ENCODE measurements at places on chromosomes 5 and 9.

DNA sequence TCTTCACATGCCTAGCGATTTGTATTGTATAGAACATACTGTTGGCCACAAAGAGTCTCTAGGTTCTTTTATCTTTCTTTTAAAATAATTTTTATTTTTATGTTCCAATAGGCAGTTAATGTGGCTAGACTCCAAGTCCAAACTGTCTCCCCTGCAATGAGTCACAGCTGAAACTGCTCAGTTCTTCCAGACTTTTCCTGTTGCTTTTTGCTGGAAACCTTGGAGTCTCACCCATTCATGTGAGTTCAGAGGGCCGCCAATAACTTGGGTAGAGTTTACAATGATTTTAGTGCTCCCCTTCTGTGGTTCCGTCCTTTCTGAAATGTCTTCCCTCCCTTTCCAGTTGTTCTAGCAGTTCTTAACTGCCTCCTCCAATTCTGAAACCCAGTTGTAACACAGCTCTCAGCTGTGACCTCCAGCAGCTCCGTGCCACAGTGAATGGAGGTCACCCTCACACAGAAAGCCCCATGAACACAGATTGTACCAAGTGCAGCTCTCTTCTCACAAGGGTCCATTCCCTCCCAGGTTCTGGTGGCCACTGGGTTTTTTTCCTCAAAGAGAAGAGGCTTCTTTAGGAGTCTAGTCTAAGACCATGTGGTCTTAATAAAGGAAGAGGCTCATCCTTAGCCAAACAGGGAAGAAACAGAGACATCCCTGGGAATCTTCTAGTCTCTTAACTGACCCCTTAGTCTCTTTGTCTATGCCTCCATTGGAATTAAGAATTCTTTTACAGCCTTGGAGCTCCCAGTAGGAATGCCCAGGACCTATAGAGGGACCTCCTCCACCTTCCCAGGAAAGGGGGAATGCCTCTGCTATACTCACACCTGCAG lies 198.5 kb downstream of the SPOCK1 start:
- DNase-seq: no peak

DNA sequence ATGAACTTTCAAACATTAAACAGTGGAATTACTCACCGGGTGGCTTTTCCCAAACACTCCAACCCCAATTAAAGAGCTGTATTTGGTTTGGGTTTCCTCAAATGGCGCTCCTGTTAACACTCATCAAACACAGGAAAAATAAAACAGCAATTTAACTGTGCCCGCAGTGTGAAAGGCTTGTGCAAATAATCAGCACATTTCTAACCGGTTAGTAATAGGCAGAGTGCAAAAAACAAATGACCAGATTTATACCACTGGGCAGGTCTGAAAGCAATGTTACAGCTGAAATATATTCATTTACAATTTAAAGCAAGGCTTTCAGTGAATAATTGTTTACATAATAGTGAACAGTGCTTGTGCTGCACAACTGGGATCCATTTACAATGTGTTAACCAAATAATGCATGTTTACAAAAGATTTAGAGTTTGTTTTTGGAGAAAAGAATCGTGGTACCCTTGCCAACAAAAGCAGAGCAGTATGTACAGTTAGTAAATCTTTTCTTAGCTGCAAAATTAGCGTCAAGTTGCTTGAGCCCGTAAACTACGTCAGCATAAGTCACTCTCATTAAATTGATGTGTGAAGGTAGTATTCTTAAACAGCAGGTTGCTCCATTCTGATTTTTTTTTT lies 662.9 kb upstream of the ZNF608 start:
- no peak for DNase-seq

DNA sequence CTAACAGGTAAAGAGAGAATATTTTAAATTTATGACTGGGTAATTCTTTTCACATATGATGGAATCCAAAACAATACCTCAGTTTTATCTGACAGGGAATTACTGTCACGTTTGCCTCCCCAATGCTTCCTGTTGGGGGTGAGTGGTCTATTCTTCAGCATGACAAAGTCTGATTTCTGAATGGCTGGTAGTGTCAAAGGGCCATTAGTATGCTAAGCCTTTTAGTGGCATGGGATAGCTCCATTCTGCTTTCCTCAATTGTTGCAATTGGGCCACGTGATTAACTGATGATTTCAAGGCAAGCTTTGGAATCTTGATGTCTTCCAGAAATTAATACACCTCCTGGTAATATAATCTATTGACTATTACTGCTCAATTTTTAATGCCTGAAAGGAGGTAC lies 14.7 kb upstream of the NDUFS4 start:
- no peak for DNase-seq

DNA sequence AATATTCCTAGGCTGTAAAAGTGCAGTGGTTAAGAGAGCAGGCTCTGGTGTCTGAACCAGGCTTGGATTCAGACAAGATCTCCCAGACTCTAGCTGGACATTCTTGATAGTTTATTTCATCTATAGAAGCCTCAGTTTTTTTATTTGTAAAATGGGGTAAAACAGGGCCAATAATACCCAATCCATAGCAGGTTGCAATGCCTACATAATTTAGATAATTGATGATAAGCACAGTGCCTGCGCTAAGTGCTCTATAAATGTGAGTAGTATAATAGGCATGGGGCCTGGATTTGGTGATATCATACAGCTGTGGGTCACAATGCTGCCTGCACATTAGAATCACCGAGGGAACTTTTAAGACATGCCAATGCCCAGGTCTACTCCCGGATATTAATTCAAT lies 603.5 kb downstream of the ISL1 start:
- DNase-seq: no peak

DNA sequence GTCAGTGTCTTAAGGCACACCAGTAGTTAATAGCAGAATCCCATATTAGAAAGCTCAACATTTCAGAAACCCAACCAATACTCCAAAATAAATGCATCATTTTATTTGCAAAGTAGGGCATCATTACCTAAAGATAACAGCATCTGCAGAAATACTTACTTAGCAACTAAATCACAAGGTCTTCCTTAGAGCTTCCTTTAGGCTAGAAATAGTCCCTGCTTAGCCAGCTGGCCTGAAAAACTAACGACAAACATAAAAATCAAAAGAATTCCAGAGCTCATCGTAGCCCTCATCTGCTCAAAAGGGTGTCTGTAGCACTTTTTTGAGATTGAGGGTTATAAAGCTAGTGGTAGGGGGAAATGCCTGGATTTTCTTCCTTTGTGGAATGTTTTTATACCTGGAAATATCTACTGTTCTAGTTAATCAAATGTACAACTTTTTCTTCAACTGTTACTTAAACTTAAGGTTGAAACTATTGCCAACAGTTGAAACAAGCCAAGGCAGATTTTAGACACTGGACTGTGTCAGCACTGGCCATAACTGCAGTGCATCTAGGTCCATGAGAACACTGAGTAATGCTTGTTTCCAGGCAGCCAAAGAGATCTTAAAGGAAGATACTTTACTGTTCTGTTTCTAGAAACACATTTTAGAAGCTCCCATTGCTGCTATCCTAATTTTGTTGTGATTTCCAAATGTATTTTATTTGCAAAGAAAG lies 129.4 kb upstream of the RASA1 start:
- DNase-seq: peak; percentile 60

DNA sequence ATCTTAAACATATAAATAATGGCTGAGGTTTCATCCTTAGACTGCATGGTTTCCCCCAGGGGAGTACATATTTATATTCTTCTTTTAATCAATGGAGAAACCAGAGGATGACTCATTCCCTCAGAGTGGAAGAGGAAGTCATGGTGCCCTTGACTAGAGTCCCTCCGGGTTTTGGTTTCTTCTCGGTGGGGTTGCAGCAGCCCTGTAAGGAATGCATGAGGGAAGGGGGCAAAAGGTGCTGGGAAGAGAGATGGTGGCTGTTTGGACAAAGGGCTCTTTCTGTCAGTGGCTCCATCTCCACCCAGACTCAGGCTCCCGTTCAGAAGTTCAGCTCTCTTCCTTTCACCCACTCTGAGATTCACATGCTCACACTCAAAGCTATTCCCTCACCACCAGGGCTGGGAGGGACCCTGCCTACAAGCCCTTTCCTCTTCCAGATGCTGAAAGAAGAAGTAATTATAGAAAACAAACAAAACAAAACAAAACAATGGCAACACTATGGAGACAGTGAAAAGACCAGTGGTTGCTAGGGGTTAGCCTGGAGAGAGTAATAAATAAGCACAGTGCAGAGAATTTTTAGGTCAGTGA lies 129.8 kb upstream of the IL12B start:
- no peak for DNase-seq

- no peak for DNase-seq
Observed at GRCh38 chr5:96067251-96067650, 105.6 kb upstream of the ELL2 start.

GRCh38 chr5:2241842-2242241 lies 359.1 kb upstream of the IRX4 start:
- DNase-seq: no peak

GRCh38 chr9:24961762-24962161 lies 416.1 kb upstream of the IZUMO3 start:
- DNase-seq: no peak

DNA sequence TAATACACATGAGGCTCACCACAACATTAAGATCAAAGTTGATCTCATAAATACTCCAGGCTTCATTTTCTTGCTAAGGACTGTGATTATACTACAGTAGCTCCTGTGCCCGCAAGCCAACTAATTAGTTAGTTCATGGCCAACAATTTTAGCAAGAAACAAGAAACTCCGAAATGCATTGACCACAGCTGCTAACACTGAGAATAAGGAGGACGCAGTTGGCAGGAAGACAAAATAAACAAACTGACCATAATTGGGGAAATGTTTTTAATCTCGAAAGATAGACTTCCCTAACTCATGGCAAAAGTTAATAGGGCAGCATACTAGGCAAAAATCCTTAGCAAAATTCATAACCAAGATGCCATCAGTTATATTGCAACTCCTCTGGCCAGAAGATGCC lies 115.5 kb upstream of the SPEF2 start:
- no peak for DNase-seq

GRCh38 chr9:90300611-90301276 lies 341.9 kb downstream of the DIRAS2 start:
- no peak for DNase-seq

DNA sequence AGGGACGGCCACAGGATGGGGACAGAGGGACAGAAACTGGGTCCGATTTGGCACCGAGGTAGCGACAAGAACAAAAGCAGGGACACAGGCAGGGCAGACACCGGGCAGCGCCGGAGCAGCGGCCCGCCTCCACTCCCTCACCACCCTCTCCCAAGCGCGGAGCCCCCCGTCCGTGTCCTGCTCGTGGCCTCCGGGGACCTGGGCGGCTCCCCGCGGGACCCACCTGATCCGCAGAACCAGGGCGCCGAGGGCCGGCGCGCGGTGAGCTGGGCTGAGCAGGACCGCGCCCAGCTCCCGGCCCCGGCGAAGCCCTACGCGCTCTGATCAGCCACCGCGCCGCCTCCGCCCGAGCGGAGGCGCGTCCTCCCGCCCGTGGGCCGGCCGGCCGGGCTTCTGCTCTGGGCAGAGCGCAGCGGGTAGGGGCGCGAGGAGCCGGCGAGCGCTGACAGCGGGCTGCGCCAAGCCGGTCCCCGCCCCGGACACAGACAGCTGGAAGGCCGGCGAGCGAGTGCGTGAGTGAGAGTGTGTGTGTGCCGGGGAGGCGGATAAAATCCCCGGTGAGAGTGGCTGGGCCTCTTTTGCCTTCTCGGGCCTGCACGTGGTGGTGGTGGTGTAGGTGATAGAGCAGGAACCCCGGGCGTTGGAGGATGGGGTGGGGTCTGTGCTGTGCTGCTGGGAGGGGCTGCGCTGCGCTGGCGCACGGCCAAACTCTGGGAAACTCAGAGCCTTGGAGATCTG lies at the start of gene GGTA1:
TSS of gene GGTA1 (minus strand) at position 418 of the 738 bp plus-strand sequence. CDS start 31,922 bp downstream, outside the sequence.
- peak; percentile 78 for DNase-seq

GRCh38 chr5:172828911-172829431 lies 5.1 kb upstream of the ERGIC1 start:
- DNase-seq: no peak

DNA sequence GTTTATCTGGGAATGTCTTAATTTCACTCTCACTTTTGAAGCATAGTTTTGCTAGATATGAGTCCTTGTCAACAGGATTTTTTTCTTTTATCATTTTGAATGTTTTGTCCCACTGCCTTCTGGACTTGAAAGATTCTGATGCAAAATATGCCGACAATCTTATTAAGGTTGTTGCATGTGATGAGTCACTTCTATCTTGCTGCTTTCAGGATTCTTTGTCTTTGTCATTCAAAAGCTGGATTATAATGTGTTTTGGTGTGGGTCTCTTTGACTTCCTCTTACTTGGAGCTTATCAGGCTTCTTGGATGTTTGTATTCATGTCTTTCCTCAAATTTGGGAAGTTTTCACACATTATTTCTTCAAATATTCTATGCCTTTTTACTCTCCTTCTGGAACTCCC lies 33.8 kb downstream of the PLEKHG4B start:
- DNase-seq: no peak

GRCh38 chr5:181261320-181262049 lies 542 bp upstream of the TRIM52 start:
- DNase-seq: peak; percentile 77

- DNase-seq: no peak
Observed at GRCh38 chr9:126443144-126443543, 116.5 kb downstream of the MVB12B start.

GRCh38 chr5:78467752-78468357 lies 107.4 kb downstream of the SCAMP1 start:
- DNase-seq: no peak
